ENCODE measurements at places on chromosomes 13 and 19. TPM values are rescaled to one million over a fixed set of nuclear protein-coding genes. Genes with fewer than 3 reads are reported as not detected.

Gene LRG1
- total RNA-seq: not detected

Gene SLC25A41
- not detected for total RNA-seq

Gene KLK5
- total RNA-seq: not detected

Gene RNF113B
- total RNA-seq: not detected

Gene SOX21
- not detected for total RNA-seq

Gene MTRF1
- total RNA-seq: 7.0 TPM

Gene NLRP4
- total RNA-seq: not detected

Gene HPN
- not detected for total RNA-seq

Gene ZNF433
- 4.1 TPM for total RNA-seq

Gene EBI3
- 0.27 TPM for total RNA-seq

Gene CEACAM5
- not detected for total RNA-seq

DNA sequence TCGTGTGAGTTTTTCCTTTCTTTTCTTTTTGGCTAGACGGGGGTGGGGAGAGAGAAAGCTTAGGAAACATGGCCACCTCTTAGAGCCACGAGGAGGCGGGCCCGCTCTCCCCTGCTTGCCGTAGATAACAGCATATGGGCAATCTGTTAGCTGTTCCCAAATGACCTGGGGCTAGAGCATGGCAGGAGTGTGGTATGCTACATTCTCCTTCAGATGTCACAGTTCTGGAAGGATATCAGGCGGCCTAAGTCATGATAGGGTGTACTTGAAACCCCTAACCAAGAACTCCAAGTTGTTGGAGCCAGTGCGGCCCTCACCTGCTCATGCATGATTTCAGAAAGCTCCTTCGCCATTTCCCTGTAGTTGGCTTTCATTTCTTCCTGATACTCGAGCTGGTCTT is 44.3 kb upstream of the SLC15A1 start:
- peaks cover 25% of the 10 kb centered on the region for H3K4me1 ChIP-seq
- no peak overlapping the region for H3K27ac ChIP-seq
- H3K4me3 ChIP-seq: no peak overlapping the region
- H3K27me3 ChIP-seq: no peaks in the 10 kb centered on the region
- peaks cover 34% of the 10 kb centered on the region for H3K36me3 ChIP-seq
- DNase-seq: no peak

- H3K27ac ChIP-seq: no peak overlapping the region
- H3K36me3 ChIP-seq: no peaks in the 10 kb centered on the region
- H3K4me3 ChIP-seq: no peak overlapping the region
- DNase-seq: no peak
- H3K27me3 ChIP-seq: no peaks in the 10 kb centered on the region
Measured at GRCh38 chr13:105159841-105160240, 1375.6 kb downstream of the EFNB2 start.

GRCh38 chr13:95571941-95572340 is 19.4 kb downstream of the CLDN10 start:
- no peak for DNase-seq
- no peaks in the 10 kb centered on the region for H3K4me1 ChIP-seq

- no peak overlapping the region for H3K4me3 ChIP-seq
- H3K27ac ChIP-seq: 0 out of 2 replicates have a peak overlapping the region, but pooled peaks have one; percentile 99
- peaks cover 14% of the 10 kb centered on the region for H3K27me3 ChIP-seq
- DNase-seq: no peak
- peaks cover 30% of the 10 kb centered on the region for H3K4me1 ChIP-seq
Measured at GRCh38 chr19:54452626-54453025, 3.6 kb downstream of the LENG8 start.

DNA sequence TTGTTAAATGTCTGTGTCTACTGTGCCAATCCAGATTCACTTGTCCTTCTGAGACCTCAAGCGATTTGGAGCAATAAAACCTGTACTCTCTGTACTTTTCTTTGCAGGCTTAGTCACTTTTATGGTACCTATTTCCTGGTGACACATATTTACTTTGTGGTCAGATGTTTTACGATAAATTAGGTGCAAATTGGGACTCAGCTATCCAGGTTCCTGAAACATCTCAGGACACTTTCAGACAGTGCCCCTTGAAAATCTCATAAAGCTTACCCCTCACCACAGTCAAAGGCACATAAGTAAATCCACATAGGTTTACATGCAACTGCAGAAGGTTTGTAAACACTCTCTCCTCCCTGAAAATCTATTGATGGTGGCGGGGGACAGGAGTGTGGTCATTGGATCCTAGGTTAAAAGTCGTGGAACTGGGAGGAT is 438.8 kb downstream of the EFNB2 start:
- no peak overlapping the region for H3K4me3 ChIP-seq
- H3K27ac ChIP-seq: no peak overlapping the region
- H3K4me1 ChIP-seq: peaks cover 34% of the 10 kb centered on the region
- peaks cover 9% of the 10 kb centered on the region for H3K36me3 ChIP-seq

DNA sequence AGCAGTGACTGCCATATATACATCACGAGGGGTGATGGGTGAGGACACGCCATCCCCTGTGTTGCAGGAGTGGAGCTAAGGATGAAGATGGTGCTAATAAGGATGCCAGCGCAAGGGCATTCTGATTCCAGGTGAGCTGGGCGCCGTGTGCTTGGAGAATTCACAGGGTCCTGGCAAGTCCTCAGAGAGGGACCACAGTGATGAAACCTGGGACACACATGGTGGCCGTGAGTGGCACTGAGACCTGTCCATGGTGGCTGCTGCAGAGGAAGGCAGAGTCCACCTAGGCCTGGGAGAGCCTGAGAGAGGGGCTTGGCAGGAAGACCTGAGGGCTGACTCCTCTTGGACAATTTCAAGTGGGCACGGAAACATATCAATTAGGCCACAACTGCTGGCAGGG is 65.2 kb downstream of the RFX2 start:
- H3K4me3 ChIP-seq: no peak overlapping the region
- H3K4me1 ChIP-seq: peaks cover 17% of the 10 kb centered on the region
- no peaks in the 10 kb centered on the region for H3K36me3 ChIP-seq
- H3K27ac ChIP-seq: no peak overlapping the region
- peaks cover 2% of the 10 kb centered on the region for H3K27me3 ChIP-seq
- DNase-seq: no peak

GRCh38 chr19:38913958-38914357 is 2.0 kb upstream of the CCER2 start:
- peaks cover 3% of the 10 kb centered on the region for H3K27me3 ChIP-seq
- no peak overlapping the region for H3K27ac ChIP-seq
- H3K4me1 ChIP-seq: no peaks in the 10 kb centered on the region
- peaks cover 4% of the 10 kb centered on the region for H3K36me3 ChIP-seq
- no peak overlapping the region for H3K4me3 ChIP-seq

GRCh38 chr13:60080850-60081249 is 82.9 kb downstream of the DIAPH3 start:
- peaks cover 26% of the 10 kb centered on the region for H3K4me1 ChIP-seq
- H3K4me3 ChIP-seq: no peak overlapping the region
- H3K36me3 ChIP-seq: peaks cover 33% of the 10 kb centered on the region
- DNase-seq: no peak

DNA sequence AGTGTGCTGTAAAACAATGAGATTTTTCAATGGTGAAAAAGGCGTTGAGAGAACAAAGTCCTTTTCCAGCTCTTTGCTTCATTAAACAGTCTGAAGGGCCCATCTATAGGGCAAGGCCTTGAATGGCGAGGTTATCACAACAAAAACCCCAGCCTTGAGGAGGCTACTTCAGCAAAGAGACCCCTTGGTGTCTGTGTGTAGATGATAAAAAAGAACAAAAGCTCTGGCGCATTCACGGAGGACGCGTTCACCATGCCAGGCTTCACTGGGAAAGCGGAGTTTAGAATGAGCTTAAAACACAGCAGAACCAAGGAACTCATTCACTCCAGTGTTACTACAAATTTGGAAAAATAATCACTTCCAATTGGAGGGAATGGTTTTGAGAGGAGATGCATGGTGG is 530.0 kb upstream of the ARGLU1 start:
- H3K4me3 ChIP-seq: no peak overlapping the region
- H3K27ac ChIP-seq: no peak overlapping the region

- no peaks in the 10 kb centered on the region for H3K27me3 ChIP-seq
- no peak overlapping the region for H3K27ac ChIP-seq
- no peak for DNase-seq
- no peak overlapping the region for H3K4me3 ChIP-seq
- H3K4me1 ChIP-seq: no peaks in the 10 kb centered on the region
- H3K36me3 ChIP-seq: peaks cover 5% of the 10 kb centered on the region
Measured at GRCh38 chr13:88676016-88676415, 1004.8 kb downstream of the SLITRK5 start.

DNA sequence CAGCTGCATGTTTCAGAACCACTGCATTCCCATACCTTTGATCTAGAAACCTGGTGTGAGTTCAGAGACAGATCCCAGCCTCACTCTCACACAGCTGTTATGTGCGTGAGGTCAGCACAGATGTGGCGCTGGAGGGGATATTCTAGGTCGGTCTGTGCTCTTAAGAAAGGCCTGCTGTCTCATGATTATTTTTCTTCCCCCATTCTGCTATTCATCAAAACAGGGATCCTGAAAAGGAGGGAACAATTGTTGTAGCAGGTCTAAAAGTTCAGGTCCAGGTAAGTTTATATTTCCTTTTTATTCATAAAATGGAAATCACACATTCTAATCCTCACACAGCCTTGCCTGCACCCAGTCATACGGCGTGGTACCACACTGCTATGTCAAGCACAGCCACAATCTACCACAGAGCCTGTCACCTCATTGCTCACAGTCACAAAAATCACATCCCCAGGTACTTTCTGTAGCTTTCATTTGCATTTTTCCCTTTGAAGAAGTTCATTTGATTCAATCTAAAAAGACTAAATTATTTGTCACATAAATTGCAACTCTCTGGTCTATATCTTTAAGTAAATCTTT is 867 bp downstream of the ZNF546 start:
- peaks cover 23% of the 10 kb centered on the region for H3K36me3 ChIP-seq
- peak overlapping the region; percentile 97 for H3K27ac ChIP-seq
- peaks cover 32% of the 10 kb centered on the region for H3K4me1 ChIP-seq
- H3K4me3 ChIP-seq: peak overlapping the region; percentile 95
- DNase-seq: no peak
- no peaks in the 10 kb centered on the region for H3K27me3 ChIP-seq

- no peak overlapping the region for H3K4me3 ChIP-seq
- no peaks in the 10 kb centered on the region for H3K36me3 ChIP-seq
- H3K4me1 ChIP-seq: no peaks in the 10 kb centered on the region
- H3K27me3 ChIP-seq: no peaks in the 10 kb centered on the region
- no peak overlapping the region for H3K27ac ChIP-seq
Measured at GRCh38 chr19:30887042-30887441, 462.2 kb downstream of the TSHZ3 start.

- H3K27me3 ChIP-seq: peaks cover 8% of the 10 kb centered on the region
- no peak for DNase-seq
- no peaks in the 10 kb centered on the region for H3K36me3 ChIP-seq
- peaks cover 42% of the 10 kb centered on the region for H3K4me1 ChIP-seq
- no peak overlapping the region for H3K4me3 ChIP-seq
Measured at GRCh38 chr13:31947105-31947504, 84.5 kb upstream of the FRY start.

GRCh38 chr13:47289567-47289966 is 392.7 kb upstream of the HTR2A start:
- no peak overlapping the region for H3K27ac ChIP-seq
- DNase-seq: no peak
- H3K4me1 ChIP-seq: peaks cover 19% of the 10 kb centered on the region
- no peaks in the 10 kb centered on the region for H3K27me3 ChIP-seq
- no peaks in the 10 kb centered on the region for H3K36me3 ChIP-seq

- DNase-seq: no peak
- H3K4me1 ChIP-seq: peaks cover 11% of the 10 kb centered on the region
- peak overlapping the region; percentile 60 for H3K27ac ChIP-seq
- H3K27me3 ChIP-seq: no peaks in the 10 kb centered on the region
Measured at GRCh38 chr13:110134801-110135200, 172.2 kb downstream of the COL4A1 start.

- H3K4me3 ChIP-seq: no peak within 1 kb of the TSS
- H3K27me3 ChIP-seq: peaks cover 3% of the 10 kb centered on the region
- H3K27ac ChIP-seq: no peak within 1 kb of the TSS
- no peak for DNase-seq
- no peaks in the 10 kb centered on the region for H3K4me1 ChIP-seq
Measured at GRCh38 chr19:32719611-32720059, at the start of gene TDRD12. Gene TDRD12, plus strand, starts transcription at chr19:32719767. Its CDS starts 306 bp downstream, at chr19:32720073.
